Karpas-422 (cell line): ENCODE measurements at places on chromosomes 5 and 9.

DNA sequence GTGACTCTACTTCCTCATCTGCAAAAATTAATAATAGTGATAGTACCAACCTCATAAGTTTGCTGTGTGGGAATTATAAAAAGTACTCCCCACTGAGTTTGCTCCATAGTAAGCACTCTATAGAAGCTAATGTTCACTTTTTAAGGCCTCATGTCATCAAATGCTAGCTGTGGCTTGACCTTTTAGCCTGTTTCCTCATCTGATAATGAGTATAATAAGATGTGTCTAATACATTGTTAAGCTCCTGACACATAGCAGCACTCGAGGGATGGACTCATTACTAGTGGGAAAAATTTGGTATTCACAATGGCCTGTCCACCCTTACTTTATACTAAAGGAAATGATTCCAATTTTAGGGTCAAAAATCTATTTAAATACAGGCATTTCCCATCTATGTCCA is 26.1 kb upstream of the CAST start:
- no peak for DNase-seq

DNA sequence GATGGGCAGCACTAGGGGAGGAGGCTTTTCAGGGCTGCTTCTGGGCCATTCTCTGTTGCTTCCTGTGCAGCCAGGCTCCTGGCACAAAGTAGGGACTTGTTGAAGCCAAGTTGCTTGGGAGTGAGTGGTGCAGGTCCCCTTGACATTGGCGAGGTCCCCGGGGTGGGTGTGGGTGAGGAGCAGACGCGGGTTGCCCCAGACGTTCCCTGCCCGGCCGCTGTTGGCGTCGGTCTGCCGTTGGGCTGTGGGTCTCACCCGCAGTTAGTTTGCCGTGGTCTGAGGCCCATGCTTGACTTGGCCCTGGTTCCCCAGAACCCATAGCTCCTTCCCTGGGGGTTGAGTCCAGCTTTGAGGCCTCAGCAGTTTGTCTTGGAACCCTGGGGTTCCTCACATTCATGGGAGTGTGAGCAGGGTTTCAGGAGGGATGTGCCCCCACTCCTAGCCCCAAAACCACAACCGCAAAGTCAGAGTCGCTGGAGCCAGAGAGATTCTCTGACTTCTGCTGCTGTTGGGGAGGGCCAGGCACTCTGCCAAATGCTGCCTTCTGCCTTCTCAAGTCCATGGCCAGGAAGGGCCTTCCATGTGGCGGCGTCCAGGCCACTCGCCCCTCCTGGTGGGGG is 77.5 kb downstream of the RXRA start:
- no peak for DNase-seq

GRCh38 chr5:174418809-174419539 is 305.4 kb upstream of the MSX2 start:
- no peak for DNase-seq

DNA sequence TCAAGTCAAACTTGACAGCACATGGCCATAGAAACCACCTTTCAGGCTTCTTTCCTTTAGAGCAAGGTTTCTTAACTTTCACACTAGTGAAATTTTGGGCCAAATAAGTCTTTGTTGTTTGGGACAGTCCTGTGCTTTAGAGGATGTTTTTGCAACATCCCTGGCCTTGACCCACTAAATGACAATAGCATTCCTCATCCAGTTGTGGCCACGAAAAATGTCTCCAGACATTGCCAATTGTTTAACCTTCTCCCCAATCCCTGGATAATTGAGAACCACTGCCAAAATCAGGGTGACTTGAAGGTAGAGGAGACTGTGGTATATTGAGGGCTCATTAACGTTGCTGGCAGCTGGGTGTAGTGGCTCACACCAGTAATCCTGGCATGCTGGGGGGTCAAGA is 72.0 kb downstream of the ALDH1A1 start:
- DNase-seq: no peak

DNA sequence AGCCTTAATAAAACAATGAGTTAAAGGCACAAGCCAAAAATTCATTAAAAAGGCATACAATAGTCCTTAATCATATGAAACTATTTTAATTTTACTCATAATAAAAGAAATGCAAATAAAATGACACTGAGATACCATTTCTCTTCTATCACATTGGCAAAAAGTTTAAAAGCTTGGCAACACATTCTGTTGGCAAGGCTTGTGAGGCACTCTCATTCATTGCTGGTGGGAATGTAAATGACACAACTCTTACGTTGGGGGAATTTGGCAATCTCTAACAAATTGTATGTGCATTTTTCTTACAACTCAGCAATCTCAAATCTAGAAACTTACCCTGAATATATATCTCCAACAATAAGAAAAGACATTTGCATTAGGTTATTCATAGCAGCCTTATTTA is 111.6 kb downstream of the PRELID2 start:
- DNase-seq: no peak

- DNase-seq: no peak
These were observed 65.2 kb downstream of the TRIO start for GRCh38 chr5:14208071-14209021.

GRCh38 chr9:134436911-134437310 is 110.7 kb downstream of the RXRA start:
- DNase-seq: no peak

GRCh38 chr9:111943746-111944145 is 47.1 kb downstream of the UGCG start:
- DNase-seq: no peak

- DNase-seq: no peak
These were observed 73.8 kb upstream of the SLIT3 start for GRCh38 chr5:169374761-169375160.

GRCh38 chr9:33429256-33429985 is 18.0 kb downstream of the AQP3 start:
- DNase-seq: no peak

GRCh38 chr9:91766315-91767069 is 183.5 kb downstream of the ROR2 start:
- no peak for DNase-seq

- DNase-seq: no peak
These were observed 11.5 kb downstream of the SFXN1 start for GRCh38 chr5:175489693-175490443.

- DNase-seq: no peak
These were observed 5.5 kb downstream of the EFCAB9 start for GRCh38 chr5:172199446-172199845.

GRCh38 chr9:114122136-114123027 is 23.3 kb upstream of the KIF12 start:
- no peak for DNase-seq

- no peak for DNase-seq
These were observed 20.7 kb downstream of the ITGA2 start for GRCh38 chr5:53009816-53010215.

DNA sequence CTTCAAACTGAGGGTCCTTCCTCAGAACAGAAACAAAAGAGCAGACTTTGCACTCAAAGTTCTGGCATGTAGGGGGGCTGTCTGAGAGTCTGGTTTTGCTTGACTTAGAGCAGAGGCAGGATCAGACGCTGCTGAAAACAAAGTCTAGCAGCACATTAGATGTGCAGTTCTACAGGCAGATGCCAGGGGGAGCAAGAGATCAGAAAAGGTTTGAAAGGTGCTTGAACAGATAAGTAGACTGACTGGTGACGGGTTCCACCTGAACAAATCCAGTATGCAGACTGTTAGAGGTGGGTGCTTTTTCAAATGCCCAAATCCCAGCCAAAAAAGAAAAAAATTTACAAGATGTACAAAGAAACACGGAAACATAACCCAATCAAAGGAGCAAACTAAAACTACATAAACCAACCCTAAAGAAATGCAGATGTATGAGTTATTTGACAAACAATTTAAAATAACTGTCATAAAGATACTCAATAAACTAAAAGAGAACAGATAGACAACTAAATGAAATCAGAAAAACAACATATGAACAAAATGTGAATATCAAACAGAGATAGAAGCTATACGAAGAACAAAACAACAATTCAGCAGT is 194.7 kb upstream of the FREM1 start:
- peak; percentile 78 for DNase-seq

- no peak for DNase-seq
These were observed 912.3 kb downstream of the TAF11L14 start for GRCh38 chr5:18546591-18546990.

GRCh38 chr5:173627860-173628392 is 11.5 kb upstream of the BOD1 start:
- no peak for DNase-seq

- no peak for DNase-seq
These were observed 51.0 kb downstream of the HABP4 start for GRCh38 chr9:96500696-96501632.

DNA sequence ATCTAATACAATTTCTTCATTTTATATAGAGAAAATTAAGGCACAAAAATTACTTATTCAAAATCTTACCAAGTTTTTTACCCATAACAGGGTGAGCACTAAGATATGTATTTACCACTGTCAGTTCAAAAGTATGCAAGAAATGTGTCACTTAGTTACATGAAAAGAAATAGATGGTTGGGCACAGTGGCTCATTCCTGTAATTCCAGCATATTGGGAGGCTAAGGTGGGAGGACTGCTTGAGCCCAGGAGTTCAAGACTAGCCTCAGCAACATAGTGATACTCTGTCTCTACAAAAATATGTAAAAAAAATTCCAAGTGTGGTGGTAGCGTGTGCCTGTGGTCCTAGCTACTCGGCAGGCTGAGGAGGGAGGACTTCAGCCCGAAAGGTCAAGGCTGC is 19.4 kb downstream of the YIPF5 start:
- DNase-seq: no peak

GRCh38 chr5:175689147-175689991 is 31.5 kb downstream of the HRH2 start:
- DNase-seq: no peak

- DNase-seq: no peak
These were observed 684 bp upstream of the SLC6A19 start for GRCh38 chr5:1200495-1201326.

DNA sequence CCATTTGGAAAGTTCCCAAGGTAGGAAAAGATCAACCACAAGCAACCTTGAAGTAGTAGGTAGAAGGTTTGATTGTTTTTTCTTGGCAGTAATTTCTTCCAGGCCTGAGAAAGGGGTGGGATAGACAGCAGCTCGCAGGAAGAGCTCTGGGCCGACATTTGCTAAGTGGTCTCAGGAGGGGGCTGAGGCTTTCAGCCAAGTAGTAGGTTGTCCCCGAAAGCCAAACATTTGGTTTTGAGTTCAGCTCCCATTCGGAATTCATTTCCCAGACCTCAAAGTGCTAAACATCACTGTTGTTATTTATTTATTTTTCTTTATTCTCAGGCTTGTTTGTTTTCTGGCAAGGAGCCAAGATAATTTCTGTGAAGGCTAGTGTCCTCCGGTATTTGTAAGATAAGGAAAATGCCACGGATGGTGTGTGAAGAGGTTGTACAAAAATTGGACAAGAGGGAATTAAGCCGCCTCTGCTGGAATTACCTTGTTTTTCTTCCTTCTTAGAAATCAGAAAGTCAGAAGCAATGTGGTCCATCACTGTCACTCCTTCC is 112.1 kb downstream of the KIF4B start:
- no peak for DNase-seq

GRCh38 chr5:123264394-123264793 is 158.8 kb downstream of the CEP120 start:
- no peak for DNase-seq

DNA sequence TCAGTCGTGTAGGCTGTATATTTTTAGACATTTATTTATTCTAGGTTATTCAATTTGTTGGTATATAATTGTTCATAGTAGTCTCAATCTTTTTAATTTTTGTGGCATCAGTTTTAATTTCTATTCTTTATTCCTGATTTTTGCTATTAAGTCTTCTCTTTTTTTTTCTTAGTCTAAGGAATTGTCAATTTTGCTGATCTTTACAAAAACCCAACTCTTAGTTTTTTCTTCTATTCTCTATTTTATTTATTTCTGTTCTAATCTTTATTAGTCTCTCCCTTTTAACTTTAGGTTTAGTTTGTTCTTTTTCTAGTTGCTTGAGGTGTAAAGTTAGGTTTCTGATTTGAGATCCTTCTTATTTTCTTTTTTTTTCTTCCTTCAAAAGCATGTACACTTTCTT is 152.5 kb downstream of the FANCC start:
- no peak for DNase-seq

- no peak for DNase-seq
These were observed 128.8 kb downstream of the OLFM1 start for GRCh38 chr9:135216236-135216635.

DNA sequence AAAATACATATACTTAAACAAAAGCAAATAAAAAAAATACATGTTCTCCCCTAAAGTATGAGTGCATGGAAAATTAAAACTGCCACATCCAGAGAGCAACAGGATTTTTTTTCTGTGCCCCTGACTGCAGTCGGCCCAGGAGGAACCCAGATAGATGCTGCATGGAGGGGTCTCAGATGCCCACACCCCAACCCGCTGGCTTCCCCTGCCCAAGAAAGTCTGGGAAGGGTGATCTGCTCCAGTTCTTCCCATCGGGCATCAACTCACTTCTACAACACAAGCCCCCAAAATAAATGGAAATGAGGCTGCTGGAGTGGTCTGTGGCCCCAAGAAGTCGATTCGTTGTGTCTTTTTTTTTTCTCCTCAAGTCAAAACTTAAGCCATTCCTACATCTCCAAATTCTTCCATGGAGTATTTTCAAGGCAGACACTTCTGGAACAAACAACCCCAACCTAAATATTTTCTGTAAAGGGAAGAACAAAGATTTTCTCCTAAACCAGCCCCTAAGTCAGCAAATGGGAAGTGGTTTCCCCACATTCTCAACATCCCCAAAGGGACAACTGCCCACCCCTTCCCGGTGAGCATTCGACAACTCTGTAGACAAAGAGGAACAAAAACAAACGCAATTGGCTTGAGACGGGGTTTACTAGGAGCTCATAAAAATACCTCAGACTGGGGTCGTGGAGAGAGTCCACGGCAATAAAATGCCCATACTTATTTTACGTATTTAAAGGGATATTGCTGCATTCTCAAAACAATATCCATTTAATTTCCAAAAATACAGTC is 46.7 kb downstream of the ROR2 start:
- DNase-seq: no peak

GRCh38 chr5:67053229-67053628 is 143.4 kb downstream of the CD180 start:
- DNase-seq: peak; percentile 43

GRCh38 chr9:128011071-128011817 is 30.5 kb upstream of the EEIG1 start:
- no peak for DNase-seq

- DNase-seq: no peak
These were observed 59.1 kb upstream of the TMC1 start for GRCh38 chr9:72462340-72462739.

GRCh38 chr5:86070719-86071118 is 547.0 kb upstream of the COX7C start:
- DNase-seq: no peak

GRCh38 chr5:135657536-135658305 is 78.9 kb upstream of the CXCL14 start:
- DNase-seq: no peak

- peak; percentile 50 for DNase-seq
These were observed 34.3 kb downstream of the MRPL36 start for GRCh38 chr5:1765141-1765879.

DNA sequence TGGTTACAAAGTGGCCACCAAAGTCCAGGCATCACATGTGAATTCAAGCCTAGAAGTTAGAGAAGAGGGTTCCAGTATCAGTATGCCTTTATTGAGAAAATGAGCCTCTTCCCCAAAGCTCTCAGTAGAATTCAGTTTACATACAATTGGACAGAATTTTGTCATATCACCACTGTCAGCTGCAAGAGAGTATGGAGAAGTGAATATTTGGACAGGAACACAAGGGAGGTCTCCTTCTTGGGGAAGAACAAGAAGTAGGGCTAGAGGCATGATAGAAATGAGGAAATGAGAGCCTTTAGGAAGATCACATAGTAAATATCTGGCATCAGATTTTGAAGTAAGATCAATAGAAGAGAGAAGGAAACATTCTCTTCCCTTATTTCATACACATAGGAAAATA is 27.8 kb upstream of the VLDLR start:
- no peak for DNase-seq
